ENCODE measurements at places on chromosomes 11 and 22.

- DNase-seq = no peak
These were observed 27.9 kb downstream of the KCNC1 start for GRCh38 chr11:17762309-17762974.

DNA sequence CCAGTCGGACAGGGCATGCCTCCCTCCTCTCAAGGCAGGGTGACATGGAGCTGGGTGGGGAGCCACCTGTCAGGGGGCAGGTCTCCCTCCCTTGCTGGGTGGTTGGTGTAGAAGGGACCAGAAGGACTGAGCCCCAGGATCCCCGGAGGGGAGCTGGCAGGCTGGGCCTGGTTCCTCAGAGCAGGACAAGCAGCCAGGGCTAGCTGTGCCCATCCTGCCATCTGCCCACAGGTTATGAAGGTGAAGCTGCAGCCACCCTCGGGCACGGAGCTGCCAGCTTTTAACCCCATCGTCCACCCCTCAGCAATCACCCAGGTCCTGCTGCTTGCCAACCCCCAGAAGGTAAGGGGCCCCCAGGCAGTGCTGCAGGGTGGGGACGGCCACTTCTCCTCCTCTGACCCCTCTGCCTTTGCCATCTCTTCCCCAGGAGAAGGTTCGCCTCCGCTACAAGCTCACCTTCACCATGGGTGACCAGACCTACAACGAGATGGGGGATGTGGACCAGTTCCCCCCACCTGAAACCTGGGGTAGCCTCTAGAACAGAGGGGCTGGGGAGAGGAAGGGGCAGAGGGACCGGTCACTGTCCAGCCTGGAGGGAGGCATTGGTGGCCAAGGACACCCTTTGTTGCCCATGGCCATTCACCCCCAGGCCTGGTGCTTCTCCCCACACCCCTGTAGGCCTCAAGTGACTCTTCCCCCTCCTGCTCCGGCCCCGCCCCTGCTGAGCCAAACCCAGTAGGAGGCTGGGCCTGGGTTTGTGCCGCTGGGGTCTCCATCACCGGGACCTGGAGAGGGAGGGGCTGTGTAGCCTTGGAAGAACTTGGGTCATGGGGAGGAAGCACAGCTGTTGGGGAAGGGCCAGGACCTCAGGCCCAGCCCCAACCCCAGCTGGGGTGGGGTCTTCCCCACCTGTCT lies 7.0 kb upstream of the SH3BP1 start:
- no peak for DNase-seq

DNA sequence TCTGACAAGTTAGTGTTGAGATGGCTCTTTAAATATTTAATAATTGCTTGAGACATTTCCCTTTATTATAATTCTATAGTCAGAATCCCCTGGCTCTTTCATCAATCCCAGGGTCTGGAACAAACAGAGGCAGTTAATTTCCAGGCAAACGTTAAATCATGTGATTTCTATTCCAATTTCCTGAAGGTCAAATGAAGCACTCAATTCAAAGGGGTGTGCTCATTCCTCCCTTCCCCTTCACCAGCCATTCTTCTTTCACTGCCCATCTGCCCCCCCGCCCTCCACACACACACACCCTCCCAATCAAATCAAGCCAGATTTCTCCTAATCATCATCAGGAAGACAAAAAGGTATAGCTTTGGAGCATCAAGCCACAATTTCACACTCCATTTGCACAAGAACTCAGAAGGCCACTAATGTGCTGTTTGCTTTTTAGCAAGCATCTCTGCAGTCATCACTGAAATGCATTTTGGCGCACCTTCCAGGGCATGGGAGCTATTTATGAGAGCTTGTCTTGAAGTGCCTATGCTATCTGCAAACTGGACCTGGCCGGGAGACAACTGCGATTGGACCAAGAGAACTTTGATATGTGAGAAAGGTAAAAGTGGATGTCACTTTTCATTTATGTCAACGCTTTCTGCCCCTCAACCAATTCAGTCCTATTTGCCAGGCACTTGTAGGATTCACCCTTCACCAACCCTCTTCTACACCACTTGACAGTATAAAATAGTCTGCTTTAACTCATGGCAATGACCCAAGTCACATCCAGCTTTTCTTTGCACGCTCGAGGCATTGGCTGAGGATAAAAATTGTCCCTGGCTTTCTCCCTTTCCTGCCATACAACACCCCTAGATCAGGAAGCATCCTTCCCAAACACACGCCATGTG lies 315.1 kb upstream of the API5 start:
- DNase-seq = no peak

- no peak for DNase-seq
These were observed 176.5 kb upstream of the TTC12 start for GRCh38 chr11:113137713-113138529.

DNA sequence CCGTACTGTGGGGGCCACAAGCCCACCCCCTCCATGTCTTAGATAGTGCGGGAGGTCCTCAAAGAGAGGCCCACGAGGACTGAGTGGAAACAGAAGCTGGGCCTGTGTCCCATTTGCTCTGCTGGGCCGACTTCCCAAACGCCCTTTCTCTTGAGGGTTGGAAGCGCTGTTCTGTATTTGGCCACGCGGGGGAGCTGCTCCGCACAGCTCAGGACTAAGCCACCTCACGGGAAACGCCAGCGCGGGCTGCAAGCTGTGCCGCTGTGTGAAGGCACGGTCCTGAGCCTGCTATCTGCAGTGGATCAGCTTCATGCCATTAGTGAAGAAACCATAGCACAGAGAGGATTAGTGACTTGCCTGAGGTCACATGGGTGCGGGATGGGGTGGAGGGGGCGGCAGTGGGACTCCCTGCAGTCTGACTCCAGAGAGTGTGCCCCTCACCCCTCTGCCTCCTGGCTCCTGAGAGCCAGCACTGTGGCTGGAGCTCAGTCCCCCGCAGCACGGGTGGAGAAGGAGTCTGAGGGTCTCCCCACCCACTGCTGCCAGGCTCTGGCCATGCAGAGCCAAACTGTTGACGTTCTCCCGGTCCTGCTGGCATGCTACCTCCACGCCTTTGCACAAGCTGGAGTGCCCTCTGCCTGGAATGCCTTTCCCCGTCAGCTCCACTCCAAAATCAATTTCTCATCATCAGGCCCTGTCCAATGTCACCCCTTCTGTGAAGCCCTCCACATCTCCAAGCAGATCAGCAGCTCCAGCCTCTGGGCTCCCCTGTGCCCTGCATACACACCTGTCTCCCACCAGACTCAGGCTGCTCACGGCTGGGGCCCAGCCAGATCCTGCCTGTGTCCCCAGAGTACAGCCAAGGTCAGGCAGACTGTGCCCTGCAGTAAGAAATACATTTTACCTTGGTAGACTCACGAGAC lies 51.5 kb upstream of the LRRC32 start:
- DNase-seq = peak; percentile 90

GRCh38 chr22:25497716-25498115 lies 66.8 kb upstream of the GRK3 start:
- no peak for DNase-seq

DNA sequence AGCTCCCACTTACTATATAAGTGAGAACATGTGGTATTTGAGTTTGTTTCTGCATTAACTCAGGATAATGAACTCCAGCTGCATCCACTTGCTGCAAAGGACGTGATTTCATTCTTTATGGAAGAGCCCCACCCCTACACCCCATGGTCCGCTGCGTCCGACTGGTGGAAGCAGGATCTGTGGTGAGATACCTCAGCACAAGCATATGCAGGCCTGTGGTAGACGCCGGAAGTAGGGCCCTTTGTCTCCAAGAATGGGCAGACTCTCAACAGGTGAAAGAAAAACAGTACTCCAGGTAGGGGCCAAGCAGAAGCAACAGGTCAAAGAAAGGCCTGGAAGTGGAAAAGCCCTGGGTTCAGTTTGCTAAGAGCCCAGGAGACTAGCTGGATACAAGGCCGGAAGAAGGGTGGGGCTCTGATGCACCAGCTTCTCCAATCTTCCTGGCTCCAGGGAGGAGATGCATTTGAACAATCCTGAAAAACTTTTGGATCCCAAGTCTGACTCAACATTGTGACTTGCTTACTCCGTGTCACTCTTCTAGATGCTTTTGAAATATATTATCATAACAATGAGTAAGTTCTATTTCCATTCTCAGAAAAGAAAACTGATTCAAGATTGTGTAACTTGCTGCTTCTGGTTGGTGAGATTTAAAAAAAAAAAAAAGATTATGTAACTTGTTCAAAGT lies 30.4 kb downstream of the NEAT1 start:
- no peak for DNase-seq

DNA sequence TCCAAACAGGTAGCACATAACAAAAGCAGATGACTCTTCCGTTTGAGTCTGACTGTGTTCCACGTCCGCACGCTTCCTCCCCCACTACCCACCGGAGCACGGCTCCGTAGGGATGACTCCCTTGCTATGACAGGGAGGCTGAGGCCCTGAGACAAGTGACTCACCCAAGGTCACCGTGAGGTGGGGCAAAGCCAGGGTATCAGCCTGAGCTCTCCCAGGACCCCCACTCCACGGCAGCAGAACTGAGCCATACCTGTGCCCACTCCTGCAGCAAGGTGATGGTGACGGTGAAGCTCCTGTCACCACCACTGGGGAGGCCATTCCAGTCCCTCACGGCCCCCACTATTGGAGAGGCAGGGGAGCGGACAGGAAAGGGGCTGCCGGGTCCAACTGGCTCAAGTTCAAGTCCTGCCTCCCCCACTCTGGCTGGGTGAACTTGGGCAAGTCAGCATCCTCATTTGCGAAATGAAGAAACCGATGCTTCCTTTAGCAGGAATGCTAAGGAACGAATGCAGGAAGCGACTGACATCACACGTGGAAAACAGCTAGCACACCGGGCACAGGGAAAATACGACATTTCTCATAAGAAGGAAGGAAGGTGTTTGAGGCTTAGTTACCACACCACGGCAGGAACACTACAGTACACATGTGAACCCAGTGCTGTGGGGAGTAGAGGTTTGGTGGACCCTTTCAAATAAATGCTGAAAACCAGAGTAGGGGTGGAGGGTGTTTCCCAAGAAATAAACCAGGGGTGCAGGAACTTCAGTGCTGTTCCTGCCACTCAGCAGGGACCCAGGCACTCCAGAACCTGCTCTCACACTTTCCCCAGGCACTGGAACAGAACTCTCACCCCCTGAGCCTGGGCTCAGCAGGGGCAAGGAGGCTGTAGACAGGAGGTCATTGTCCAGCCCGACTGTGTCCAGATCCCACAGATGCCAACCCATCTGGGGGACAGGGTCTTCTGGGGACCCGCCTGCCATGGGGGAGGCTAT lies 32.4 kb upstream of the CBX7 start:
- no peak for DNase-seq

DNA sequence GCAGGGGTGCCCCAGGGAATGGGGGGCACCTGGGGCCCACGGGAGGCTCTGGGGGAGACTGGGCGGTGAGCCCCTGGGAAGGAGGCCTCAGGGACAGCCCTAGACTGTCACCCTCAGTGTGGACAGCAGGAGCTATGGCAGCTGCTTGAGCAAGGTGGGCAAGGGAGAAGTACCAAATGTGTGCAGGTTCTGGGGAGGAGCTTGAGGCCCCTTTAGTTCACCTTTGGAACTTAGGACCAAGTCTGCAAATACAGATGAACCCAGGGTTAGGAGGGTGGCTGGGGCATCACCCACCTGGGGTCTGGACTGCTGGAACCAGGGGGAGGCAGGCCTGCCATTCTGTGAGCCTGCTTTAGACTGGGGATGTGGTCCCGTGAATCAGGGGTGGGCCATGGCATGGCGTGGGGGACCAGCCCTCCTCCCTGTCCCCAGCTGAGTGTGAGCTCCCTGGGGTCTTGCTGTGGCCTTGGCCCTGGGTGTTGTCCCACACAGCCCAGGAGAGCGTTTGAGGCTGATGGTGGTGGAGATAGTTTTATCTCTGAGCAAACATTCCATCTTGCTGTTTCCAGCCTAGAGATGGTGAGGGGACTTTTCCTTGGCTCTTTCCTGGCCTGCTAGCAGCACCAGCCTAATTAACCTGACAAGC lies 122.3 kb downstream of the KCNQ1 start:
- no peak for DNase-seq

DNA sequence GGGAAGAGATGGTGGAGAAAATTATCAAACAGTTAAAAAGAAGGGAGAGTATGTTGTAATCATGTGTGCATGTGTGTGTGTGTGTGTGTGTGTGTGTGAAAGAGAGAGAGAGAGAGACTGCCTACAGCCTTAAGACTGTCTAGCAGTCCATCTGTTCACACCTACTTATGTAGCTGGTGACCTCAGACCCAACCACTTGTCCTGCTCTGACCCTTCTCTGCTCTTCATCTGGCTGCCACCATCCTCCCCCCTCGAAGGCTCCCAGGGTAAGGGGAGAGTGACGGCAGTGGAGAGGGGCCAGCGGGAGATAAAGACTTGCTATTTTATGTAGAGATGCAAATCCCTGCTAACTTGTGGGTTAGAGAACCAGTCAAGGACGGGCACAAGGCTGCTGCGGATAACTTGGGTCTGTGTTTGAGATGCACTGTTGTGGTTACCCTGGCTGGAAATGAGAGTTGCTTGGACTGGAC lies 24.9 kb upstream of the GRAMD1B start:
- DNase-seq = no peak

Measured in liver (tissue), 10 donors.